ENCODE measurements at places on chromosomes 2 and 18. TPM values are rescaled to one million over a fixed set of nuclear protein-coding genes. Genes with fewer than 3 reads are reported as not detected.

Gene PRSS56
- polyA plus RNA-seq = not detected

Gene CKAP2L
- polyA plus RNA-seq = 2.9 TPM

Gene SLC38A11
- polyA plus RNA-seq = not detected

Gene GPR39
- 2.1 TPM for polyA plus RNA-seq

Gene MRPS5
- polyA plus RNA-seq = 40.4 TPM

Gene CGREF1
- 18.3 TPM for polyA plus RNA-seq

Gene ZBTB14
- polyA plus RNA-seq = 6.8 TPM

Gene PRKAG3
- polyA plus RNA-seq = not detected

All from SK-N-SH (cell line).